ENCODE measurements at places on chromosomes 1 and 21.

DNA sequence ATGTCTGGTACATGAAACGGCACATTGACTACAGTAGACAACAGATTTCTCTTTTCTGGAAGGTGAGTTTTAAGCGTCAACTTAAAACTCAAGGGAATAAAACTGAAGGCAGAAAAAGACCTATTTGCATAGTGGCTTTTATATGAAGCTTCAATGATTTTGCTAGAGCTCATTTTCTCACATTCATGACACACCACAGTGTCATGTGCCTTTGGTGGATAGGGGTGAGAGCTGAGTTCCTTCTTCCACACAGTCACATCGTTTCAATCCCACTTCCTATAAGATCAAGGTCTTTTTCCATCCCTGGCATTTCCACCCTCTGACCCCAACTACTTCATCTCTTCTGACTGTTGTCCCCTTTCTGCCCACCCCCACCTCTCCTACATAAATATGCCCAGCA, 31.0 kb downstream of the IL12RB2 start:
- DNase-seq = no peak

DNA sequence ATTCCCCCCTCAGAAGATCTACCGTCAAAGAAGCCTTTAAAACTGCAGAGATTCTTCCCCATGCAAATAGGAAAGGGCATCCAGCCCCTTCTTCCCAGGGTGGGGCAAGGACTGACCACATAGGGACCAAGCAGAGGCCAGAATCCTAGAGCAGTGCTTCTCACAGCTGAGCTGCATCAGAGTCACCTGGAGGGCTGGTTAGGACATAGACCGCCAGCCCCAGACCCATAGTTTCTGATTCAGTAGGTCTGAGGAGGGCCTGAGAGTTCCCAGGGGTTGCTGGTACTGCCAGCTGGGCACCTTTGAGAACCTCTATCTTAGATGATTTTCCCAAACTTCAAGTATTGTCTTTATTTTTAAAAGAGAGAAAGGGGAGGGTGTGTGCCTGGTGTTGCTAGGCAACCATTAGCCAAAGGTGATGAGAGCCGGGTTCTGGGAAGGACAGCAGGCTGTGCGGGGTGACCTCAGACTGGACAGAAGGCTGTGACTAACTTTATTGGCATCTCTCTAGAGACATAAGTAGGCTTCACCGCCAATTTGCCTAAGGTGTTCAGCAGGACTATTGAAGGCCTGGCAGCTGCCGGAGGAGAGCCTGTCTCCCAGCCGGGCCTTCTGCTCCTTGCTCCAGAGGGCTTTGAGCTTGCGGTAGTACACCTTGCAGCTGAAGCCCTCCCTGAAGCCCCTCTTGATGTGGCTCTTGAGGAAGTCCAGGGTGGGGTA, 3.0 kb downstream of the SPATA46 start:
- DNase-seq = no peak

- DNase-seq = no peak
These were observed 121.5 kb downstream of the CAMTA1 start for GRCh38 chr1:6906783-6907182.

GRCh38 chr1:34779962-34780361, 1.1 kb upstream of the GJB3 start:
- no peak for DNase-seq

DNA sequence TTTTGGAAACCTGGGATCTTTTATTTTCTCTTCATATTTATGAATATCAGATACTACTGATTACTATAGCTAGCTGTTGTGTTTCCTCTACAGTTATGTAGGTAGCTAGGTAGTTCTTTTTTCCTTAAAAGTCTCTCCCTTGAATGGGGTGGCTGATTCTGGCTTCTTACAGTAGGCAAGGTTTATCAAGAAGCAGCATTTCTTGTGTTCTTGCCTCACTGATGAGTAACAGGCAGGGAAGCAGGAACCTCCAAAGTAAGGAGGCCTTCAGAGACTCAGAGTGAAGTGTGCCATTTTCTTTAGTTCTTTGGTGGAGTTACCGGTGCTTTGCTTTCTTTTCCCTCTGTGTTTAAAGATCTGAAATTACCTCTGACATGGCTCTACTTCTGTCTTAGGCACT, 56.0 kb downstream of the ZMYM4 start:
- no peak for DNase-seq

DNA sequence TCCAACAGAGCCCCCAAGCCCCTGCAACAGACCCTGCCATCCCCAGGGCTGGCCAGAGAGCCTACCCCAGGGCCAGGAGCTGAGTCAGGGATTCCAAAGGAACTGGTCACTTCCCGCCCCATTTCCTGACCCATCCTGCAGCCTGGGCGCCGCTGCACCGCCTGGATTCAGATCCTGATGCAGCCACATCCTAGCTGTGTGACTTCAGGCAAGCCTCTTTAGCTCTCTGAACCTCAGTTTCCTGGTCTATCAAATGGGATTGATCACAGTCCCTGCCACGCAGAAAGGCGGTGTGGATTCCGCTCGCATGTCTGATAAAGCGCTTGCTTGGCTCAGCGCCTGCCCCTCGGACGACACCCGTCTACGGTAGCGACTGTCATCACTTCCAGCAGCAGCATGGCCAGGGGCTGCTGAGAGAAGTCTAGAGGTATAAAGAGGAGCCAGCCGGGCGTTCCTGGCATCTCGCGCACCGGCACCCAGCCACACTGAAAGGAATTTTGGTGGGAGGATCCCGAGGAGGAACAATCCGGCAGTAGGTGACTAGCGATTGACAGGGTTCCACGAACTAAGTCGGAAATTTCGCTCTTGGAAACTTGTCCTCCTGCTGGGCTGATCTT, 10.1 kb downstream of the EPHA2 start:
- DNase-seq = no peak

DNA sequence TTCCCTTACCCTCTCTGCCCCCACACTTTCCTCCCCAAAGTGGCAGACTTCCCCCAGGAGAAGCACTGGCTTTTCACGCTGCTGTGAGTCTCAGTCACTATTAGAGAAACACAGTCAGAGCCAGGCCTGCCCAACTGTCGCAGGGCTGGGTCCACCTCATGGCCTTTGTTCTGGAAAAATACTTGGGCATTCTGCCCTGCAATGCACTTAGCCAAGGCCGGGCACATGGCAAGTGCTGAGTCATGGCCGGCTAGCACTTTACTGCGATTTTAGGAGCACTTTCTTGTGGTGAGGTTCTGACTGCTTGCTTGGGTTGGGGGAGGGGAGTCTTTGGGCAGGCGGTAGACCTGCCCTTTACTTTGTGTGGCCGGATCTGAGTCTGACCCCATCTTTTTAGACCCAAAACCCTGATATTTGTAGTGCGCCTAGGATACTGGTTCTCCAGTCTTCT, 7.7 kb downstream of the EPHX1 start:
- no peak for DNase-seq

DNA sequence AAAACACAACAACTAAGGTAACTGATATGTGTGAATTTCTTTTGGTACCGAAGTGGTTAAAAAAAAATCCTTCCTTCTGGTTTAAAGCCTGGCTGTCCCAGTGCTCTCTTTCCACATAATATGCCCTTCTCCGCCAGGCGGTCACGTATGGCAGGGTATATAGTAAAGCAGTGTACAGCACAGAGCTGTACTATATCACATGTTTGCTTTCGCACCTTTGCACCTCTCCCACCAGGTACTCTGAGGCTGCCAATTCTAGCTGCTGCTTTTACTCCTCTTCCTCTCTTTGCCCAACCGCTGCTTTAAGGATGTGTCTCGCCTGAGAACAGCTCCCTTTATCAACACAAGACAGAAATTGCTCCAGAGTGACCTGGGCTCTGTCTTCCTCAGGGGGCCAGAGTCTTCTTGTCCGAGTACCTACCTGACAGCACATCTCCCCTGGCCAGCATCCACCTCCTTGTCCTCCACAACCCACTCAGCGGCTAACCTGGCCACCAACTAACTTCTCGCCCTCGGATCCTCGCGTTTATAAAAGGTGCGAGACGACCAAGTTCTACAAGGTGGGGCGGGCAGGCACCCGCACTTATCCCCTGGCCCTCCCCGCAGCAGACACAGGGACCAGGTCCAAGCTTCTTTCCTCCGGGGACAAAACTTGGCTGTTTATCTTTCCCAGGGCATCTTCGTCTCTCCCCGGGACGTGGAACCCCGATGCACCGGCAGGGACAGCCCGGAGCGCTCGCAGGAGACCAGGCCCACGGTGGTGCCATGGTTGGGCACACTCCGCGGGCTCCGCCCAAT, 1.6 kb downstream of the COLGALT2 start:
- no peak for DNase-seq

- no peak for DNase-seq
These were observed 35.2 kb downstream of the POFUT2 start for GRCh38 chr21:45252448-45252925.

GRCh38 chr1:27633298-27633610, 1.7 kb downstream of the FGR start:
- no peak for DNase-seq

DNA sequence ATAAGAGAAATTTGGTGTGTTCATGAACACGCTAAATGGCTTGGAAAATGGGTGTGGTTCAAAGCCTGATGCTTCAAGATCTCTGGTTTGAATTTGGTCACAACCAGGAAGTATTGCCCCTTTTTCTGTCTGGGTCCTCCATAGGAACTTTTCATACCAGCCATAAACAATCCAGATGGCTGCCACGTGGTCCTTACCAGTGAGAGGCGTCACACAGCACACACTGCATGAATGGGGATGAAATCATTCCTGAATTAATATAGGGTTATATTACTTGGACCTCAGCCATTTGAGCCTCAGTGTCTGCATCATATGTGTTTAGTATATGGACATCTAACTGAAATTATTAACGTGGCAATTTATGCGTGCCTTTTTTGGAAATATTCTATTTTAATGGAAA, 64.0 kb downstream of the PRRX1 start:
- no peak for DNase-seq

Data from stimulated activated CD4-positive, alpha-beta T cell treated with anti-CD3 and anti-CD28 coated beads, Interleukin-1b, Interleukin-23, amount 100 ng/mL, for 1 hour (primary cell).